ENCODE measurements at places on chromosomes 2 and 18.

DNA sequence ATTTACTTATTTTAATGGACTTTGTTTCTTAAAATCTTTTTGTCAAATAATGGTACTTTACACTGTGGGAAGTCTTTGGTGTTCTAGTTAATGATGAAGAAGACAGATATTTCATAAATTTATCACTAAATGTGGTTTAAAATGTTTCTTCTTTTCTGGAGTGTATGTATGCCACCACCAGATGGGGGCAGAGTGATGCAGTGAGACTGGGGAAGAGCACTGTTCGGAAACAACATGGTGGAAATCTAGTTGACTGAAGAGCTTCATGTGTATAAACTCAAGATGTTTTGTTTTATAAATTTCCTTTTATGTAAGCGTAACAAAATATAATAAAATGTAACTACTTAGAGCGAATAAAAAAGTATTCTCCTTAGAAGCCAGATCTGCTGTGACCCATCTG is 195.1 kb downstream of the KCNE4 start:
- no peak for DNase-seq

GRCh38 chr2:127517465-127517864 is 8.8 kb downstream of the IWS1 start:
- DNase-seq: no peak

DNA sequence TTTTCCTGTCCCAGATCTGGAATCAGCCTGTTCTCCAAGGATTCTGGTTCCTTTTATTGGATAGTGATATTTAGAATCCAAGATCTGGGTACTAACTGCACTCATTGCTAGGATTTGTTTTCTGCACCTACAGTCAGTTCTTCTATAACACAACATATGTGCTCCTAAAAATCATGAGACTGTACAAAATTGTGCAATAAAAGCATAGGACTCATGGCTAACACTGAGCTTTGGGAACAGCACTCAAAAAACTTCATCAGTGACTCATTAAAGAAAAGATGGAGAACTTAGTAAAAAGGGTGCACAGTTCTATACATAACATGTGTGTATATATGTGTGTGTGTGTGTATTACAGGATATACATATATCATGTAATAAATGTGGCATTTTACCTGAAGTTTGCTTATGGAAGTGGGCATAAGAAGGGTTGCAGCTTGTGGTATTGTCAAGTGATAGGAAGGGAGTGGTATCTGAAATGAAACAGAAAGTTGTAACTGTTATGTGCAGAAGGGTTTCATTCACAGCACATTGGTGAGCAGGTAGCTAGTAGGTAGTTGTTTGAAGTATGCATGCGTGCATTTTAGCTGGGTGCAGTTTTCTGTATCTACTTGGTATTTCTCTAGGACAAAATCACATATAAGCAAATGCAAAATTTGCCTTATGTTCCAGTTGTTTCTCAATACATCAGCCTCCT is 5.9 kb upstream of the SCYGR2 start:
- DNase-seq: no peak

DNA sequence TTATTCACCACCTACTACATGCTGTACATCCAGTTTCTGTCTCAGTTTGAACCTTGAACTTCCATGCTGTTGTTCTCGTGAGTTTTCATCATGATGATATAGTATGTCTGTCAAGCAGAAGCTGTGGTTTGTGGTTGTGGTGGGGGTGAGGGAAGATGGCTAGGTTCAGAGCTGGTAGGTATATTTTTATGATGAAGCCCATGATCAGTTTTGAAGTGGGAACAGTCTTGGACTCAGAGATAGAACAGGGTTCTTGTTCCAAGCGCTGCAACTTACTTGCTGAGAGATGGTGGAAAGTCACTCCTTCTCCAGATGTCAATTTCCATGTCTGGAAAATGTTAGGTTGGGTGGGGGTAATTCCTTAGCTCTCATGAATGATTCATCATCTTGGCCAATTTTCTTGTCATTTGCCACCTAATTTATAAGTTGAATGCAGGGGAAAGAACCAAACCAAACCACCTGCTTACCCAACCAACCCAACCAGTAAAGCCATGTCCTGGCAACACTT is 21.6 kb downstream of the PMAIP1 start:
- DNase-seq: no peak

GRCh38 chr2:180367815-180368214 is 360.7 kb upstream of the CWC22 start:
- DNase-seq: no peak

DNA sequence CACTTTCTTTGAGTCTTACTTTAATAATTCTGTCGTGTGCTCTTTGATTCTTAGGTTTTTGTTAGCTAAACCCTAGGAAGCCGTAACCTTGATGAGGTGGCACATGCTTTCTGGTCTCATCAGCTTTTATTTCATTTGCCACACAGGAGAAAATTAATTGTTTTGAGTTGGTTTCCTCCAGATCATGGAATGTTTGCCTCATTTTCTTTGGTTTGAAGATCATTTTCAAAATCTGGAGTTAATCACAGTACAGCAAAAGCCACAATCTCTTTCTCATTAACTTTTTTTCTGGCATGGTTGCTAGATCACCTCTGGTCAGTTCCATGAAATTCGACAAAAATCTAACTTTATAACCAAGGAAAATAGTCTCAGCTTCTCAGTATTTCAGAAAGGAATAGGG is 182.9 kb downstream of the MYO1B start:
- no peak for DNase-seq

GRCh38 chr18:52054324-52054723 is 285.7 kb upstream of the DCC start:
- no peak for DNase-seq

DNA sequence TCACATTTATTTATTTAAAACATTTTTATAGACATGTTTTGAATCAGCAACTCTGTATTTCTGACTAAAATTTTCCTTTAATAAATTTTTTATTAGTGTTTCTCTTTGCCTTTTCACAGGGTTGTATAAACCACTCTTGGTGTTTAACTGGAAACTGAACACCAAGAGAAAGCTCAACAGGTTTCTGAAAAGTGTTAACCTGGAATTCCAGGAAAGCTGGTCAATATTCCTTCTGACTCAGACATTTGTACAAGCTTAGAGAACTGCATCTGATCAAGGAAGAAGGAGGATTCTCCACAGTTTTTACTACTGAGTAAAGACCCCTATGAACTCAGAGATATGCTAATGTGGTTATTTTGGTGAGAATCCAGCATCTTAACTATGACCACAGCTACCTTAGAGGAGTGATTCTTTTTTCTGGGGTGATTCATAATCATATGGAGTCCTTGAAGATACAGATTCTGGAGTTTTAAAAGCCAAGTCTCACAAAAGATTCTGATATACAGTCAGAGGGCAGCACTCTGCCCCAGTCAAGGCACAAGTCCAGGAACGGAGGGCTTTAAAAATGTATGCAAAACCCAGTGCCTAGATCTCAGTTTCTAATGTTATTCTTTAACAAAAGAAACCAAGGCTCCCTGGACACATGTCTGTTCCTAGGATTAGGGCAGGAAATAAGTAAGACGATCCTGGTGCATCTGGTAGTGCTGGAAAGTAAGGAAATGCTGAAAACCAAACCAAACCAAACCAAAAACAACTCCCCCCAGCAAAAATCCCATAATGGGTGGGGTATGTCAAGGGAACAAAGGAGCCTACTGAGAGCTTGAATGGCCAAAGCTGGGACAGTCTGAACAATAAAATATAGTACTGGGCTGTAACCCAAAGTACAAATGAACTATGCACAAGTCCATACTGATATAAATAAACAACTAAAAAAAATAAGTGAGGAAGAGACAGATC is 85.1 kb upstream of the FZD5 start:
- no peak for DNase-seq

DNA sequence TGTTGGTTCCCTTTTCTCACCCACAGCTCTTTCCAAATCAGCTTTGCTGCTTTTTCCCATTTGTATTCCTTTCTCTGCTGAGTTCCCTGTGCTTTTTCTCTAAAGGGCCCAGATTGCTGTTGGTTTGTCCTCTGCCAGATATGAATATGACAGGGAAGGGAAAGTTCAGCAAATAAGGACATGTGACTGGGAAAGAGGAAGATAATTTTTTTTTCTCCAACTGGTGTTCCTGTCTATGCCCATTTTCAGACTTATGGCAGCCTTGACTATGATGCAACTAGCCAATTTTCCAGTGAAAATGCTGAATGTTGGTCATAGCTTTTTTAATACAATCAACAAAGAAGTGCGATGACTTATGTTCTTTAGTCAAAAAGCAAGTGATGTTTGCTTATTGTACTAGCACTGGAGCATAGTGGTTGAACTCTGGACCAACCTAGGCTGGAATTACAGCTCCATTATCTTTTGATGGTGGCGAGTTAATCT is 7.7 kb downstream of the MDH1 start:
- DNase-seq: no peak

DNA sequence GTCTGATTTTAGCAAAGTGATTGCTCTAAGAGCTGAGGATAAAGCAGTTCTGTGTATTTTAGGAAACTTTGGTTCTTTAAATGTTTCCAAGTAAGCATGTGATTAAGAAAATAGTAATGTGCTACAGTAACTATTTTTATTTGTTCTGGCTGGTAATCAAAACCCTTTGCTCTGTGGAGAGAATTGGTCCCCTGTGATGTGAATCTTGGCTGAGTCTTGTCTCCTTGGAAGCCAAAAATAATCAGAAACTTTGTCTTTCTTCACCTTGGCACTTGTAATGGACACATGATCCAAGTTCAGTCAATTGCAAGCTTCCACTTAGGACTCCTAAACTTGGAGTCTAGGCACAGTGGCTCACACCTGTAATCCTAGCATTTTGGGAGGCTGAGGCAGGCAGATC is 422.7 kb upstream of the CDH20 start:
- no peak for DNase-seq

DNA sequence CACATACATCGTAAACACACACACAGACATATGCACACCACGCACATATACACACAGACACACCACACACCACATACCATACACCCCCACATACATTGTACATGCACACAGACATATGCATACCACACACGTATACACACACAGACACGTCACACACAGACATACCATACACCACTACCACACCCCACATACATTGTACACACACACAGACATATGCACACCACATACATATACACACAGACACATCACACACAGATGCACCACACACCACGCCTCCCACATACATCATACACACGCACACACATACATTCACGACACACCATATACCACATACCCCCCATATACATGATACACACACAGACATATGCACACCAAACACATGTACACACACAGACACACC is 58.4 kb downstream of the KIF5C start:
- no peak for DNase-seq

DNA sequence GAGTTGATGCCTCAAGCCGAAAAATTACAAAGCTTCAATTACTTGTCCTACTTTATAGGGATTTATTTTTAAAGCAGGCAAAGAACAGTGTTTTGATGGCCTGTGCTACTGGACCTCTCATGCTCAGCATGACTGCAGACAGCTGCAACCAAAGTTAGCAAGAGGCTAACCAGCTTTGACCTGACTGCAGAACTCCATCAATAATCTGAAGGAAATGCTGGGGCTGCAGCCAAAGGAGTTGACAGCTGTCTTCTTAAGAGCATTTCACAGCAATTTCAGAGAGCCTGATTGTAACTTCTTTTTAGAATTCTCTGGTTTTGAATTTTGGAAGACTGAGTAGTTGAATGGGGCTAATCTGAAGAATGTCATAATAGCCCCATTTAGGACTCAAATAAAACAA is 46.5 kb upstream of the SESTD1 start:
- DNase-seq: no peak

GRCh38 chr2:104794441-104794840 is 59.5 kb upstream of the POU3F3 start:
- DNase-seq: no peak

DNA sequence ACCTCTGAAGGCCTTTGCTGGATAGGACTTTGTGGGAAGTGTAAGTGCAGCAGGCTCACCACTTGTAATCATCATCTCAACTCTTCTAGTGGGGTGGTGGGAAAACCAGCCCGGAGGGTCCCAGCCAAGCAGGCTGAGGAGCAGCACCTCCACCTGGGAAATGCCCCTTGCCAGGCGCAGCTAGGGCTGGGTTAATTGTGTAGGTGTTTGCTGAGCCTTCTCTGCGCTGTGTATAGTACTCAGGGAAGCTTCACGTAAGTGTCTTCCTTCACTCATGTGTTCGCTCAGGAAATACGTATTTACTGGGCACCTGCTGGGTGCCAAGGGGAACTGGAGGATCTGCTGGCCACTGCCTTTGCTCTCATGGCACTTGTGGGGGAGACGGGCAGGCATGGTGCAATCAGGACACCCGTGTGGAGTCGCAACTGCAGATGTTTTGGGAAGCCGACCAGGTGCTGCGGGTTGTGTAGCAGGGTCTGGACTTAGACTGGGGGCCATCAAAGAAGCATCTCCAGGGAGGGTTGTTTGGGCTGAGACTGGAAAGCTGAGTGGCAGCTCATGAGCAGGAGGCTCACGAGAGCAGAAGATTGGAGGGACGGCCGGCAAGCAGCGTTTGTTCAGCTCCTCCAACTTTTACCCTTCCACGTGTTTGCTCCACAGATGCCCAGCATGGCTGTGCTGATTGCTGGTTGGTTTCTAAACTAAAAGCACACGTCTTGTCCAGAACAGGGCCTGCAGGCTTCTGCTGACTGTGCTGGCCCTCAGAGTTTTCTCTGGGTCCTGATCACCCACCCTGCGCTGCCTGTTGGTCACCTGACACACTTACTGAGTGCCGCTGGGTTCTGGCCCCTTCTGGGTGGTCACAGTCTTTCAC is 164.6 kb downstream of the LDLRAD4 start:
- no peak for DNase-seq

- DNase-seq: no peak
Measured at GRCh38 chr2:207142461-207142860, 23.3 kb downstream of the KLF7 start.

DNA sequence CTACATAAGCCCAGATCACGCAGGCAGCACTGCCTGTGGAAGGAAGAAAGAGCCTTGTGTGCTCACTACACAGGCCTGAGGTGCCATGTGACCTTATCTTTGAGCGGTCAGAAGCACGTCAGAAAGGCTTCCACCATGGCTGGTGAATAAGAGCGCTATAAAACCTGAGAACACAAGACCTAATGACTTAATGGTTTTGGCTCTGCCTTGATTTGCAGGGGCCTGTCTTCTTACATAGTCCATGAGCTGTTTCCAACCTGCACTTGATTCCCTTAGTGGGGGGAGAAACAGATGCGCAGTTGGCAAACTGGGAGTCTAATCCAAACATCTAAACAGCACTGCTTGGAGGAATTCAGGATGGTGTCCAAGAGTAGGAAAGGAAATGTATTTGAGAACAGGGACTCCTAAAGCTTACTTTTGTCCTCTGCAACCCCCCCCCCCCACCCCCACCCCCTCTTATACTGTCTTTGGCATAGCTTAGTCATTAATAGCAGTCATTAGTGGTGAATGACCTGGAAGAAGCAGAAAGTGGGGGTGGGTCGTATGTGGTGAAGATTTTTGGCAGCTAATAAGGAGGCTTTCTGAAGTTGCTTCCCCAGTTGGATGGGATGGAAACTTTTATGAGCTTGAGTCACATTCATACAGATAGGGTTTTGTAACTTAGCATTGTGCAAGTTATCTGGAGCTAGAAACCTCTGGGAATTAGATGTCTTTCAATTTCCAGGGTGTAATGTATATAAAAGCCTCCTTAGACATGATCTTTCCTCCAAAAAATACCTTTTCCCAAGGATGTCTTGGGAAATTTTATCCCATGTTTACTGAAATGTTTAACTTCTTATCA is 454.1 kb downstream of the MEIS1 start:
- DNase-seq: no peak

- DNase-seq: no peak
Measured at GRCh38 chr2:160892204-160892603, 268.0 kb upstream of the TANK start.

GRCh38 chr2:127208313-127208712 is 11.8 kb downstream of the CYP27C1 start:
- DNase-seq: no peak

- DNase-seq: no peak
Measured at GRCh38 chr2:25512707-25513106, 160.7 kb downstream of the DTNB start.

All from activated T-helper 1 cell treated with anti-CD3 and anti-CD28 coated beads, Interleukin-2, amount 50 U/mL, for 16 hours (primary cell).